Cardiac muscle cell (in vitro differentiated cells and primary cell): ENCODE measurements at places on chromosomes 12 and 14. TPM values are rescaled to one million over a fixed set of nuclear protein-coding genes. Genes with fewer than 3 reads are reported as not detected.

DNA sequence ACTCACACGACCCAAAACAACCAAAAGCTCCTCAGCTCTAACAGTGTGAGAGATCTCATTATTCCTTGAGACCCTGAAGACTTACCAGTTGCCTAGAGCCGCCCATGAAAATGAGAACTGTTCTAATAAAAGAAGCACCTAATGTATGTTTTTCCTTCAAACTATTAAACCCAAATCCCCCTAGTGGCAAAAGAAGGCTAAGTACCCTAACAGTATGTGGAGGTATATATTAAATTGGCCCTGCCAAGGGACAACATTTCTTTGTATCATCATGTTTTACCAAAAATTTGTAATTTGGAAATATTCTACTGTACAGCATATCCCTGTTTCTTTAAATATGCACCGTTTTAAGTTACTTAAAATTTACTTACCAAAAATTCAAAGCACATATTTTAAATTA lies 38.0 kb upstream of the PPFIA2 start:
- DNase-seq: peak; percentile 47

GRCh38 chr14:74309125-74310022 lies 6.6 kb upstream of the ABCD4 start:
- DNase-seq: no peak

DHH gene
- not detected in 2 replicates for polyA plus RNA-seq

DNA sequence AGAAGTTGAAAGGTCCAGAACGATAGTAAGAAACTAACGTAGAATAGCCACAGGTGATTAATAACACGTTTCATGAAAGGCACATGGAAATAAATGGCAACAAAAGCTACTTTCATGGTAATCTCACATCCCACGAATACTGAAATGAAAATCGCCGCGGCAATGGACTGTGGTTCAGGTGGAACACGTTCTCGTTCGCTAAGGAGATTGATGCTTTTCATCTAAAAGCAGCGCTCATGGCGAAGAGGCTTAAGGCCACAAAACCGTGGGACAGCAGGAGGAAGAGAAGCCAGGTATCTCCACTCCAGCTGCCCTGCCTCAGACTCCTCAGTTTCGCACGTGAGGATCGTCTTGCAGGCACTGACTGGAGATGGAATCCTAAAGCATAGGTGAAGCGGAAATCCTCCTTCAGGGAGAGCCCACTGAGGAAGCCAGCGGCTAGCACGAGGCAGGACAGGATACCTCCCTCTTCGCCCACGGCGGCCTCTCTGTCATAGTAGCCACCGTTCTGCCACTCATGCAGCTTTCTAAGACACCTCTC lies 696 bp upstream of the GPHN start:
- DNase-seq: no peak

NXPH4 gene
- 0.27 and 0.61 TPM in 2 replicates for polyA plus RNA-seq

DNA sequence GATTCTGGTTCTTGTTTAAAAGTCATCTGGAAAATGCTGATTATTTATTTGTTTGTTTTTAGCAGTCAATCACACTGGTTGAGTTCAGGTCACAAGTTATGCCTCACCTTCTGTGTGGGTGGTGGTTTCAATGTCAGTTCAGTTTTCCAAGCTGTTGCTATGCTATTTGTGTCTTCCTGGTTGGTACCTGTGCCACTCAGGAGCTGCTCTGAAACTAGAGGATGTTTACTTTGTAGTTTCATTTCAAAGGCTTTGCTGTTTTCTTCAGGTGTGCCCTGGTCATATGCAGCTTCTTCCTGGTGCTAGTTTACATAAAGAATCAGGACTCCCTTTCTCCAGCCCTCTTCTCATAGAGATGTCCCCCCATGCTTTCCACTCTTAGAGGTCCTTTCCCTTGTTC lies 75.7 kb upstream of the PPP4R3A start:
- DNase-seq: no peak

DNA sequence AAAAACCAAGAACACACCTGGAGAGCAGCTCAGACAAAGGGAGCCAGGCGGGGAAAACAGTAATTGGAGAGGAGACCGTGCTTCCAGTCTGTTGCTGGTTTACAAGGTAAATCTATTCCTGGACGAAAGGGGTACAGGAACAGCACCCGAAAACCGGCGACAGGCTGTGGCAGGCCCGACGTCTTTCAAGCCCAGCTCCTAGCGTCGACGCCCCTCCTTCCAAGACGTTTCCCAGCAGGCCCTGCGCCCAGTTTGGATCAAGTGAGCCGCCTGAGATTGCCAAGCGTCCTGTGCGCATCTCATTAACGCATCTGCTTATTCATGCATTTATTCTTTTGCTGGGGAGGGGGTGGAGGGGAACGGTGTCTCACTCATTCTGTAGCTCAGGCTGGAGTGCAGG lies 1.4 kb downstream of the C12orf56 start:
- no peak for DNase-seq

GRCh38 chr12:96513166-96513565 lies 23.8 kb downstream of the CFAP54 start:
- no peak for DNase-seq

GRCh38 chr12:81874586-81874985 lies 115.4 kb upstream of the PPFIA2 start:
- no peak for DNase-seq

- no peak for DNase-seq
These were observed 84.0 kb upstream of the PTPRB start for GRCh38 chr12:70721216-70721615.

ADAM21 gene
- polyA plus RNA-seq: not detected in 2 replicates

- no peak for DNase-seq
These were observed 160.4 kb downstream of the DACT1 start for GRCh38 chr14:58798173-58798572.

MANSC4 gene
- not detected in 2 replicates for polyA plus RNA-seq

ANO2 gene
- not detected in 2 replicates for polyA plus RNA-seq

GRCh38 chr12:55849616-55850343 lies 7.0 kb upstream of the MMP19 start:
- DNase-seq: no peak

DNA sequence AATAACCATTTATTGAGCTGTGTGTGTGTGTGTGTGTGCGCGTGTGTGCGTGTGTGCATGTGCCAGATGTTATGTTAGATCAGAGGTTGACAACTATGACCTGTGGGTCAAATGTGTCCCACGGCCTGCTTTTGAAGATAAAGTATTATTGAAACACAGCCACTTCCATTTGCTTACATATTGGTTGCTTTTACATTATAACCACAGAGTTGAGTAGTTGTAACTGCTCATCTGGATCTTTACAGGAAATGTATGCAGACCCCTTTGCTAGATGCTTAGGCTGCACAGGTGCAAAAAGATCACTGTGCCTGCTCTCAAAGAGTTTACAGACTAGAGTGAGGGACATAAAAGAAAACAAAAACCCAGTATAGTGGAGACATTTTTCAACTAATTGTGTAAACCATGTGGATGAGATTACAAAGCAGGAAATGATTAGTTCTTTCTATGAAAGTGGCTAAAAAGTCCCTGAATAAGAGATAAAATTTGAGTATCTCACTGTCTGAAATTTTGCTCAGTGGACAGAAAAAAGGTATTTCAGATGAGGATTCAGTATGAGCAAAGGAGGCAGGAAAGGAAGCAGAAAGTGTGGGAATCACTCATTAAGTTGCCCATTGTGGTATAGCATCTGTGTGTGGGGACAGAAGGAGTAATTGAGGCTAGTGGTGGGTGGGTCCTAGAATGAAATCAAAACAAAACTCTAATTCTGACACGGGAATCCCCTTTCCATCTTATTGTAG lies 188.4 kb downstream of the PAH start:
- no peak for DNase-seq

KERA gene
- polyA plus RNA-seq: not detected in 2 replicates

GRCh38 chr14:99242816-99243721 lies 28.9 kb downstream of the BCL11B start:
- DNase-seq: no peak

DNA sequence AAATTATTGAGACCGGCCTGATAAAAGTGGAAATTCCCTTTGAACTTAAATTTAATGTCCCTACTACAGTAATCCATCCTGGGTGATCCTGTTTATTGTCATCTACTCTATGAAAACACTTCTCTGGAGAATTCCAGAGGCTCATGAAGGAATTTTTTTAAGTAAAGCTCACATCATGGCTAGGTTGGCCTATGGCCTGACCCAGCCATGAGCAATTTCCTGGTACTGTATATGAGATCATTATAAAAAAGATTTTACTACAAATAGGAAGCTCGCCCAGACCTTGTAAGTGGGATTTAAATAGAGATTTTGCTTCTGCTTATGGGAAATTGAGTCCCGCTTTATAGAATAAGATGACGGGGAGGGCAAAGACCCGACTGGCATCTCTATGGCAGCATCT lies 215.5 kb downstream of the DPF3 start:
- DNase-seq: peak; percentile 13

GRCh38 chr14:20194101-20194500 lies 3.4 kb downstream of the OR11G2 start:
- no peak for DNase-seq

POTEG gene
- not detected in 2 replicates for polyA plus RNA-seq

TMEM119 gene
- 0.21 and 1.5 TPM in 2 replicates for polyA plus RNA-seq

DNA sequence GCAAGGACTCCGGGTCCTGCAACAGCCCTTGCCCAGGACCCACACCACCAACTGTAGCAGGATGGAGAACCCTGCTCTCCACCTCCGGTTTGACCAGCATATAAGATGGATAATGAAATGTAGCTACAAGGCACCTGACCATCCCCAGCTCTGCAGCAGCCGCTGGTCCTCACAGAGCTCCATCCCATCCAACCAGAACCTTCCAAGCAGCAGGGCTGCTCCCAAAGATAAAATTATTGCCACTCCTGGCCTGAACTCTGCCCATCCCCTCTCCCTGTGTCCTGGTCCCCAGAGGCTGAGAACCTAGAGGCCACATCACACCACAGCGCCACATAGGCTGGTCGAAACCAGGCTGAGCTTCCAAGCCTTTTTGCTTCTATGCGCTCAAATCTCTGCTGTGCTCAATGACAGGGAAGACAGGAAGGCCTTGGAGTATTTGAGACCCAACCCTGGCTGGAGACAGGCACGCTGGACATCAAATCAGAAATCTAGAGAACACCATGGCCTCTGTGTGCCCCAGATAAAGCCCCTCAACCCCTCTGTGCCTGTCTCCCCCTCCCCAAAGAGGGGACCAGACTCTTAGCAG lies 4.2 kb downstream of the CDK2AP1 start:
- no peak for DNase-seq

DNA sequence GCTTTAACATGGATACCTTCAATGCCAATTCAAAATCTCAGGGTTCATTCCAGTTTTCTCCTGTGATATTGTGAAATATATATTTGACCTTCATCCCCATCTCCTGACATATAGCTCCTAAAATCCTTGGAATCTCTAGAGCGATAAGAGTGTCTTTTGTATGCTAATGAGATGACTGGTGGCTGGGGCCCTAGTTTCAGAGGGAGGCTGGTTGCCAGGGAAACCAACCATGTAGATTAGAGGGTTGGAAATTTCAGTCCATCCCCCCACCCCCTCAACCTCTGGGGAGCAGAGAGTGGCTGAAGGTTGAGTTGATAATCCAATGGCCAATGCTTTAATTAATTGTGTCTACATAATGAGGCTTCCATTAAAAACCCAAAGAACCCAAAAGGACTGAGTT lies 59.4 kb downstream of the SDR9C7 start:
- no peak for DNase-seq

DNA sequence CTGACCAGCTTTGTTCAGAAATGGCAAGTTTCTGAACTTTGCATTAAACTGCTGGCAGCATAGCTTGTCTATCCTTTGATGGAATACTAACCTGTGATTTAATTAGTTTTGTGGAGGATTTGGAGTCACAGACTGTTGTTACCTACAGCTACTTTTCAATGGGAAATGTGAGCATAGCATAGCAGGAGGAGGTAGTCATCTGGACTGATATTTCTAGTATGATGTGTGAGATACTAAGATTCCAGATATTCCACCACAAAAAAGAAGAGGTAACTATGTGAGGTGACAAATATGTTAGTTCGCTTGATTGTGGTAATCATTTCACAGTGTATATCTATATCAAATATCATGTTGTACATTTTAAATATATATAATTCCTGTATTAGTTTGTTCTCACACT lies 833.0 kb downstream of the SLC6A15 start:
- no peak for DNase-seq

GRCh38 chr14:45678163-45678562 lies 425.2 kb upstream of the MIS18BP1 start:
- DNase-seq: no peak

- DNase-seq: no peak
These were observed 1.5 kb upstream of the STAT6 start for GRCh38 chr12:57112492-57113294.

CABP1 gene
- polyA plus RNA-seq: not detected in 2 replicates

MMP17 gene
- polyA plus RNA-seq: 0.71 TPM in 1 of 2 replicates, not detected in the other

DNA sequence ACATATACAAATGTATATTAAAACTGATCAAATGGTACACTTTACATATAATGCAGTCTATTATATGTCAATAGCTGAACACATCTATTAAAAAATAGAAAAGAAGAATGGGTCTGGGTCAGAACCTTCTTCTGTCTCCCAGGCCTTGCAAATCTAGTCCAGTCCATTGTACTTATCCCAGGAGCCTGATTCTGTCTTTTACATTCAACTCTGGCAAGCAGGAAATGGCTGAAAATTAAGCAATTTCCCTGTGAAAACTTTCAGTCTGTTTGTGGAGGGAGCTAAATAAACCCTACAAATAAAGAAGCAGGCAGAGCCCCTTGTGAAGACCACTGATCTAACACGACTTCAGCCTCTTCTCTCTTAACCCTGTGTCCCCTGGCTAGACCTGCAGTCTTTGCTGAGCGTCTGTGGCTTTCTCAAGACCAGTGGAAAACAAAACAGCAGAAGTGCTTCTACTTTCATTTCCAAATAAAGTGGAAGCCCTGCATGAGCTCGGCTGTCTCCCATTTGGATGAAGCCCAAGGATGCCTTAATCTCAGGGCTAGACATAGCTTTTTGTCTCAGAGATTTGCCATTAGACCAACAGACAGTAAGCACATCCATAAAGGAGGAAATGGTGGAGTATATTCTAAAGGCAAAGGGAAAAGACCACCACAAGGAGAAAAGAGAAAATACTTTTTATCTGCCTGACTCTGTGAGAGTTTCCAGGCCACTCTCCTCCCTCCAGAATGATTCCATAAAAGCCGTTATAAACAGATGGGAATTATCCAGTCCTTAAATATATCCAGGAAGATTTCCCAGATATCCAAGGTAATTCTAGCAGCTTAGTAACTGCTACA lies 48.2 kb downstream of the CRACR2A start:
- DNase-seq: no peak

ADAMTS20 gene
- polyA plus RNA-seq: 0.12 and 0.13 TPM in 2 replicates

OTX2 gene
- polyA plus RNA-seq: 0.64 and 0.90 TPM in 2 replicates

DNA sequence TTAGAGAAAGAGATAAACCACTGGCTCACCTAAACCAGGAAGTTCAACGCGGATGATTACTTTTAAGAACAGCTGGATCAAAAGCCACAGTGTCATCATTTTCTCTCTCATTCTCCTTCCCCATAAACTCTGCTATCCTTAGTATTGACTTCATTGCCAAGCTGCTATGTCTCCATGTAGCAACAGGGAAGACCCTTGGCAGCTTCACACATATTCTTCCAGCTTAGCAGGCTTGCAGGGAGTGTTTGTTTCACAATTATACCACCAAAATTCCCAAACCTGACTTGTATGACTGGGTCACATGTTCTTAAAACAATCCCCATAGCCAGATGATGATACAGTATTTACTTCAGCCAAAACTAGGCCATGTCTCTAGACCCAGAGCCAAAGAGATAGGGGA lies 235.5 kb downstream of the PAWR start:
- no peak for DNase-seq
